ENCODE measurements at places on chromosomes 11 and 22. TPM values are rescaled to one million over a fixed set of nuclear protein-coding genes. Genes with fewer than 3 reads are reported as not detected.

GRCh38 chr11:65112546-65113360, 1.1 kb downstream of the TM7SF2 start:
- DNase-seq = peak; percentile 78

- DNase-seq = no peak
These were observed 105.2 kb downstream of the PDHX start for GRCh38 chr11:35021589-35021988.

DNA sequence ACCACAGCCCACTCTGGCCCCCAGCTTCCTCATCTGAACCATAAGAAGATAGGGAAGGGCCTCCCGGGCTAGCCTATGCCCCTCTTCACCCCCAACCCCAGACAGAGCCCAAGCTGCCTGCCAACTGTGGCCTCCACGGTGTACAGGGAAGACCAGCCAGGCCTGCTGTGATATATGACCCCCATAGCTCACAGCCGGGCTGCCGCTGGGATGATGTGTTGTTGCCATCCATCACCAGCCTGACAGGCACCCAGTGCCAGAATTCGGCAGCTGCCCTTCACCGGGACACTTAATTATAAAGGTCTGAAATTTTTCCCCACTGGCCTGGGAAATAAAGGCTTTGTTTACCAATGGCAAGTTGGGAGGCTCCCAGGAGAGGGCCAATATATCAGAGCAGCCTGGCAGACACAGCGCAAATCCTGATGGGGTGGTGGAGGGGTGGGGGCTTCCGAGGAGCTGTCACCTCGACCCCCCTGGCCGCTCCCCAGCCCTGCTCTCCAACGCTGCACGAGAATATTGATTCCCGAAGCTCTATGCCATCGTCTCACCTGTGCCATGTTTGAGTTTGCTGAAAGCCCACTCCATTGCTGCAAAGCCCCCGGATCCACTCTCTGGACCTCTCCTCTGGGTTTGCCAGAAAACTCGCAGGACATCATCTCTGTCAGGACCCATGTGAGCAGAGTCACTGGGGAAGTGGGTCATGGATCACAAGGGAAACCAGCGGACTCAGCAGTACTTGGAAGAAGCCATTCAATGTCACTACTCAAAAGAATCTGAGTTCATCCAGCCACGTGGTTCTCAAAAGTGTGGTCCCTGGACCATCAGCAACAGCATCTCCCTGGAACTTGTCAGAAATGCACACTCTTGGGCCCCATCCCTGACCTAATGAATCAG, 296.9 kb downstream of the MN1 start:
- DNase-seq = no peak

DNA sequence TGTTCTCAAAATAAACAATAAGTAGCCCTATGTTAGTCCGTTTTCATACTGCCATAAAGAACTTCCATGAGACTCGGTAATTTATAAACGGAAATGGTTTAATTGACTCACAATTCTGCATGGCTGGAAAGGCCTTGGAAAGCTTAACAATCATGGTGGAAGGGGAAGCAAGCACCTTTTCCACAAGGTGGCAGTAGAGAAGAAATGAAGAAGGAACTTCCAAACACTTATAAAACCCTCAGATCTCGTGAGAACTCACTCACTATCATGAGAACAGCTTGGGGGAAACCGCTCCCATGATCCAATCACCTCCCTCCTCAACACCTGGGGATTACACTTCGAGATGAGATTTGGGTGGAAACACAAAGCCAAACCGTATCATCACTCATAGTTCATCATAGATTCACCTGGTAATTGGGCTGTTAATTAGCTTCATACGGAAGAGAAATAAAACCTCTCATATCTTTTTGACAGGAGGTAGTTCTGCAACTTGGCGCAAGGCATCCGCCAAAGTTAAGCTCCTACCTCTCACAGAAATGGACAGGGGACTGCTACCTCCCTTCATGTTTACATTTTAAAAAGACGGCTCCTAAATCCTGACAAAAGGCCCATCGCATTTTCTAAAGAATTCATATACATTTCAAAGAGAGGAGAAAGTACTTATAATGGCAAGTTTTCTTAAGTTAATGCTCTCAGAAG, 49.0 kb downstream of the MUC15 start:
- DNase-seq = no peak

DNA sequence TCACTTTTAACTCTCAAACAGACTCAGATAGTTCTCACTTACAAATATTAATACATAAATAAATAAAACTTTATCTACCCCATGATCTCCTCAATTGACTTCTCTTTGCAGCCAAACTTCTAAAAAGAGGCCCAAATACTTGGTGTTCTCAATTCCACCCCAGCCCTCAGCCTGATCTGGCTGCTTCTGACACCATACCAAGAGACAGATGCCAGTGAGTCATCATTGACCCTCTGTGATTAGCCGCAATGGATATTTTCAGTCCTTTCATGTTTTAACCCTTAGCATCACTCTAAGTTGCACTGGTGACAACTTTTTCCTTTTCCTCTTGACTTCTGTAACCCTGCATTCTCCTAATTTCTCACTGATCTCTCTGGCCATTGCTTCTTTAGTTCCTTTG, 184.1 kb upstream of the ARHGAP20 start:
- DNase-seq = no peak

- DNase-seq = no peak
These were observed 2.2 kb upstream of the OR52H1 start for GRCh38 chr11:5550440-5551095.

DNA sequence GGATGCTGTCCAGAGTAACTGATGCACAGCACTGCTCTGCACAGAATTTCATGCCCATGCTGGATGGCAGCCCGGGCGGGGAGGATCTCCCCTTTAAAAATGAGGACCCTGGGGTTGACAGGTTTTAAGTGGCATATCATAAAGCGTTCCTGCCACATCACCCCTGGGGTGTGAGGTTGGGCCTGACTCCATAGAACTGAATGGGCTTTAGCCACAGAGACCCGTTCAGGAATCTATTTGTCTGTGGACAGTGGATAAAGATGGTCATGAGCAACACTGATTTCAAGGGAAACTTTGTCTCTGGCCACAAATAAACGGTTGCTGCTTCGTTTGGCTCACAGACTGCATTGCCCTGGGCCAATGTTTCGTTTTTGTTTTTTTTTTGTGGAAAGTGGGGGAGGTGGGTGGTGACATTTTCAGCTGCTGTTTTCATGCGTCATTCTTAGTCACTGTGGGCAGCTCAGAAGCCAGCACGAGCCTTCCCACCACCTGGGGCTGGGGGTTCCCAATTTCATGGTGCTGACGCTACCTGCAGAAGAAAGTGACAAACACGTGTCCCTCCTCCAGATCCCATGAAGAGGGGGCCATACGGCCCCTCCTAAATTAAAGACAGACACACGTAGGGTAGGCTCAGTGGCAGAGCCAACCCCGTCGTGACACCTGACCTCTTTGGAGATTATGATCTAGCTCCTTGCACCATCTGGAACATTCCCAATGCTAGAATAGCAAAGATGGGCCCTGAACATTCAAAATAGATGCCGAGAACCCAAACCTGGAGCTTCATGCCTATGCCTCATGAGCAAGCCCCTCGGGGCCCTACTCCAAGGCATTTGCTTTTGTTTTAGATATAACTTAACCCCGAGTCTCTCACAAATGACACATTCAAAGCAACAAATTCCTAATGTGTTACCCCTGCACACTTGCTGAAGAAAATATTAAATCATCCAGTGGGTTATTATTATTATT, 54.8 kb upstream of the PHF21B start:
- DNase-seq = peak; percentile 85

DNA sequence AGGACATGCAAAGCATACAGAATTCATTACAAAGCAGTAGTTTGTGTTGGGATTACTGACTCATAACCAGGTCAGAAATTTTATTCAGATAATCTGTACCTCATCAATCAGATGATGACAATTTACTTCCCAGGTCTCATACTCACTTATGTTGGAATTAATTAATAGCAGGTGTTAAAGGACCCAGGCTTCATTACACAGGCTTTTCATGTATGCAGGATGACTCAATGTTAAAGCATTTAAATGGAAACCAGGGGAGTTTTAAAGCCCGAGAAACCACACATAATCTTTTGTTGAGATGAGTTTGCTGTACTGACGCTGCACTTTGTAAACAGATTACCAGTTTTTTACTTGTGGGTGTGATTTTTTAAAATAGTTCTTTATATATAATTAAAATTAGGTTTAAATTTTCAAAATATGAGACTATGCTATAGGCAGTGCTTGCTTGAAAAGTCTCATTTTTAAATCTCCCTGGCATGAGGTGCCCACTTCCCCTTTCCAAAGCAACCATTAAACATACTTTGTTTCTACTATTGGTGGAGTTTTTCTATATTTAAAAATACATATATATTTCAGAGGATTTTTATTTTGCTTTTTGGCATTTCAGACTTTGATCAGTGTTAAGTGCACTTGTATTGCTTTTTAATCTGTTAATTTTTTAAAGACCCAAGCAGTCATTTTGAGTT, 41.0 kb downstream of the CEP57 start:
- no peak for DNase-seq

DNA sequence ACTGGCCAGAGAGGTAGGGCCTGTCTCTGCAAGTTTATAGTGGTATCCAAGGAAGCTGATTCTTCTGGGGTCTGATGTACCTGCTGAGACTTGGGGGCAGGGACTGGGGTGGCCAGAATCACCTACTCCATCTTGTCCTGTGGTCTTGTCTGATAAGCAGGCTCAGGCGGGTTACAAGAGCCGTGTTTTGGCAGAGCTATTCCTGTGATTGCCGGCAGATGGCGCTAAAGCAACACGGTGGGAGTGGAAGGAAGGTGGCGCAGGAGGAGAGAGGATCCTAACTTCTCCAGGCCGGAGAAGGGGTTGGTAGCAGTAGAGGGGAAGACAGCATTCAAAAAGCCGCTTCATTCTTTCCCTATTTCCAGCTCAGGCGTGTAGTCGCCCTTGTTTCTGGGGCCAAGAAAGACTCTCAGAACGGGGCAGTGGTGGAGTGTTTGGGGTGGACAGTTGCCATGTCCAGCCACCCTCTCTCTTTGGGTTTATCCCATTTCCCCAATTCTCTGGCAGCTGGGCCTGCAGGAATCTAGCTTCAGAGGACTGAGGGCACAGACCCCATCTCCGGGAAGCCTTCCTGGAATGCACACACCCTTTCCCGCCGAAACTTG, 15.1 kb downstream of the CHRM1 start:
- DNase-seq = peak; percentile 89

DNA sequence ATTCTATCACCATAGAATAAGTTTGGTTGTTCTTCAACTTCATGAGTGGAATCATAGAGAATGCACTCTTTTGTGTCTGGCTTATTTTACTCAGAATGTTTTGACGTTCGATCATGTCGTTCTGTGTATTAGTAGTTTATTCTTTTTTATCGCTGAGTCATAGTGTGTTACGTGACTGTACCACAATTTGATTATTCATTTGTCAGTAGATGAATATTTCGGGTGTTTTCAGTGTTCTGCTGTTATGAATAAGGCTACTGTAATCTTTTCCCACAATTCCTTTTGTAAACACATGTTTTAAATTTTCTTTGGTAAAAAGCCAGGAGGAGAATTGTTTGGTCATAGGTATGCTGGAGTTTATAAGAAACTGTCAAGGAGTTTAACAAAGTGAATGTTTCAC, 279.9 kb upstream of the B3GAT1 start:
- DNase-seq = no peak

- DNase-seq = no peak
These were observed 77.0 kb downstream of the CD44 start for GRCh38 chr11:35215945-35216344.

DNA sequence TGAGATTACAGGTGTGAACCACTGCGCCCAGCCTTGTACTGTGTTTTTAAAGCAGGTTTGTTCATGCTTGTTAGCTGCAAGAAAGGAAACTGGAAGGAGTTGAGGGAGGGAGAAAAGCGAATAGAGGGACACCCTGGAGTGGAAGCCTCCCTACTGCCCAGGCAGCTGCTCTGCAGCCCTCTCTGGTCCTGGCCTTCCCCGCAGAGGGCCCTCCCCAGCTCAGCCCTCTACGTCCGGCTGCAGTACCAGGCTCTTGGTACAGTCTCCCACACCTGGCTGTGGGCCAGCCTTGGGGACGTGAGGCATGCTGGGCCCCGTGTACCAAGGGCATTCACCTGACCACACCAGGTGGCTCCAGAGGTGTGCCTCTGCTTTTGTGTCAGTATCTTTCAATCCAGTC, 70.8 kb downstream of the MED15 start:
- no peak for DNase-seq

DNA sequence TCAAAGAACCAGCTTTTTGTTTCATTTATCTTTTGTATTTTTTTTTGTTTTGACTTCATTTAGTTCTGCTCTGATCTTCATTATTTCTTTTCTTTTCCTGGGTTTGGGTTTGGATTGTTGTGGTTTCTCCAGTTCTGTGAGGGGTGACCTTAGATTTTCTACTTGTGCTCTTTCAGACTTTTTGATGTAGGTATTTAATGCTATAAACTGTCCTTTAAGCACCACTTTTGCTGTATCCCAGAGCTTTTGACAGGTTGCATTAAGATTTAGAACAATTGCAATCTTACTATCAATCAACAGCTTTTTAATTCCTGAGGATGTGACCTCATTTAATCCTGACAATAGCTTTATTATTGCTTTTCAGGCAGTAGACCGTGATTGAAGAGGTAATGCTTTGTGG, 94.3 kb downstream of the ZNF280B start:
- DNase-seq = no peak

- peak; percentile 71 for DNase-seq
These were observed 953 bp upstream of the PACS1 start for GRCh38 chr11:66068923-66069714.

GRCh38 chr11:27934830-27935145, 173.2 kb downstream of the KIF18A start:
- no peak for DNase-seq

GRCh38 chr11:125457814-125458343, 38.2 kb downstream of the FEZ1 start:
- DNase-seq = no peak

DNA sequence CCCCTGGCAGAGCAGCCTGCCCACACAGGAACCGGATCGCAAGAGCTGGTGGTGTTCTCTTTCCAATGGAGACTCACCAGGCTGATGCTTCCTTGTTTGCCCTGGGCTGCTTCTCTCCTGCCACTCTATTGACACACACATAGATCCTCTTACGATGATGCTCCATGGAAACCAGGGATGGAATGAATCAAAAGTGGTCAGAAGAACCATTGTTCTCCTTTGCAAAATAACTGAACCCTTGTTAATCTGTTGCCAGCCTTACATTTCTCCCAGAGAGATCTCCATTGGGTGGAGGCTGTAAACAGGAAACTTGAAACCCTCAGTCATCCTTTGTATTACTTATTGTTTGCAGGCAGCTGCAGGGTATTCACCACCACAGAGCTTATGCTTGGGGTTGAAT, 24.6 kb upstream of the LDLRAD3 start:
- DNase-seq = no peak

DNA sequence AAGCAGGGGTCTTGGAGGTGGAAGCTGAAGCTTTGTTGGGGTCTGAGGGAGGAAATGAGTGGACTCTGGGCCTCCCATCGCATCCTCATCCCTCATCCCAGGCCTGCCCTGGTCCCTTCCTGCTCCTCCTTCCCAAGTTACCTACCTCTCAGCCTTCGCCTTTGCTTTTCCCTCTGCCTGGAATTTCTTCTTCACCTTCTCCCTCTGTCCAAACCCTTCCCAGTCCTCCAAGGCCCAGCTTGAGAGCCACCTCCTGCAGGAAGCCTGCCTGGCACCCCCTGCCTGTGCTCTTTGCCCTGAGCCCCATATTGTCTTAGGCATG, 2.1 kb upstream of the NUDT8 start:
- no peak for DNase-seq

GRCh38 chr22:31162015-31162765, 2.2 kb downstream of the RNF185 start:
- no peak for DNase-seq

GLB1L2 gene
- 11.0 TPM for total RNA-seq

FAM118B gene
- total RNA-seq = 5.6 TPM

ANO9 gene
- total RNA-seq = 31.0 TPM

OR51Q1 gene
- not detected for total RNA-seq

UBQLN3 gene
- not detected for total RNA-seq

KCNJ4 gene
- not detected for total RNA-seq
